ENCODE measurements at places on chromosomes 4 and X. TPM values are rescaled to one million over a fixed set of nuclear protein-coding genes. Genes with fewer than 3 reads are reported as not detected.

DNA sequence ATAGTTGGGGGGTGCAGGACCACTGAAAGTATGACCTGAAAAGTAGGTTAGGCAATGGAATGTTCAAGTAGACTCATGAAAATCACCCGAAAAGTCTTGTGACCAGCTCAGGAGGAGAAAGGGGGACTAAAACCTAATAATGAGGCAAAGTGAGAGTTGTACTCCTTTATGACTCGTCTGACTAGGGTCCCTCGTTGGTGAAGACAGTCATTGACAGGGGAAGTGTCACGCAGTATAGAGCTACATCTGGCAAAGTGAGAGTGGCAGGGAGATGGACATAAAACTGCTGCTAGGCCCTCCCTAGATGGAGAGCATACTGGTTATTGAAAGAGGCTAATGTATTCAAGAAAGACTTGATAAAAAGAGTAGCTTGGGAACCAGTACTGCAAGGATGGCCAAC, 20.5 kb downstream of the OTUD6A start:
- DNase-seq = no peak
- no peaks in the 10 kb centered on the region for H3K36me3 ChIP-seq
- H3K4me3 ChIP-seq = no peak overlapping the region
- no peaks in the 10 kb centered on the region for H3K4me1 ChIP-seq

The CFP gene
- total RNA-seq = 0.90 TPM

GRCh38 chr4:165763640-165764039, 109.4 kb upstream of the TLL1 start:
- no peak overlapping the region for H3K27ac ChIP-seq
- no peaks in the 10 kb centered on the region for H3K27me3 ChIP-seq
- no peak for DNase-seq
- H3K36me3 ChIP-seq = no peaks in the 10 kb centered on the region

- H3K36me3 ChIP-seq = no peaks in the 10 kb centered on the region
- H3K4me3 ChIP-seq = no peak overlapping the region
- no peaks in the 10 kb centered on the region for H3K27me3 ChIP-seq
- no peaks in the 10 kb centered on the region for H3K4me1 ChIP-seq
Observed at GRCh38 chr4:93764639-93765246, 63.8 kb upstream of the ATOH1 start.

GRCh38 chrX:110219920-110220319, 98.0 kb downstream of the AMMECR1 start:
- no peak for DNase-seq
- H3K4me1 ChIP-seq = peaks cover 12% of the 10 kb centered on the region
- H3K4me3 ChIP-seq = no peak overlapping the region
- H3K27ac ChIP-seq = no peak overlapping the region
- H3K27me3 ChIP-seq = no peaks in the 10 kb centered on the region

DNA sequence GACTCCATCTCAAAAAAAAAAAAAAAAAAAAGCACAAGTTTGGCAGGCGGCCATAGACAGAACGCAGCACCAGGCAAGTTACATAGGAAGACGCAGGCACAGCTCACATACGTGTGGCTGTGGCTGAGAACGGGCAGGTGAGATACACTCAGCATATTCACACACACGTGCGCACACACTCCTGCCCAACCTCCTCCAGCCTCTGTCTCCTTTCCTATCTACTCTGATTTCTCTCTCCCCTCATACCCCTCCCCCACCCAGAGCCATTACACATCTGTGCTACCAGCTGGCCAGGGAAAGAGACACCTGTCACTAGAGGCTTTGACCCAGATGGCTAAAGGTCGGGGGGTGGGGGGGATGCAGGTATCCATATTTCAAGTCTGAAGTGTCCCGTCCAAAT, 2.2 kb upstream of the SLC38A5 start:
- H3K36me3 ChIP-seq = peaks cover 18% of the 10 kb centered on the region
- H3K4me1 ChIP-seq = peaks cover 9% of the 10 kb centered on the region
- DNase-seq = no peak
- H3K27me3 ChIP-seq = no peaks in the 10 kb centered on the region
- H3K4me3 ChIP-seq = no peak overlapping the region

The AGTR2 gene
- not detected for total RNA-seq

The CABS1 gene
- not detected for total RNA-seq

GRCh38 chr4:78068481-78068880, 11.4 kb downstream of the FRAS1 start:
- H3K27ac ChIP-seq = no peak overlapping the region
- no peak overlapping the region for H3K4me3 ChIP-seq
- no peaks in the 10 kb centered on the region for H3K4me1 ChIP-seq
- H3K36me3 ChIP-seq = no peaks in the 10 kb centered on the region

DNA sequence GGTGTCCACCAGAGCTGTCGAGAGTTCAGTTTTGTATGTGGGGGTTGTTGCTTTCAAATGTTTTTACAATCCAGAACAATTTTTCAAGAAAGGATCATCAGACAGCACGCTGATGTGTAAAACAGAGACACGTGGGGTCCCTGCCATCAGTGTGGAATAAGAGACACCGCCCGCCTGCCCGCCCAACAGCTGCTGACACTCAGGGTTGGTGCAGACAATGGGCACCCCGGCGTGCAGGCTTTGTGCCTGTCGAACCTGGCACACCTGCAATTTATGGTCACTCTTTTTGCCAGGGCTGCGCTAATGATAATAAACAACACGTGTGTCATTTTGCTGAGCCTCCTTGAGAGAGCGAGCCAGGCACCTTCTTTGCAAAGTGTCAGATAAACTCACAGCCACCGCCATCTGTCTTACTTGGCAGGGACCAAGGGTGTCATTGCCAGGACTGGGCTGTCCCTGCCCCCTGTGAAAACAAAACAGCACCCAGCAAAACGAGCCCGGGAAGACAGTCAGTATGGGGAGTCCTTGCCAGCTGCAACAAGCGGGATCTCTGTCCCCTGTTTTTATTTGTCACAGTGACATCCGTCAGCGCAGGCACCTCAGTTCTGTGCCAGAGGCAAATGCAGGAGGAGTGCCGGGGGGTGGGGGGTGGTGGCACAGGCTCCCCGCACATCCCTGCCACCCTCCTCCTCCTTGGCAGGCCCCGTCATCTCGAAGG, 69.1 kb downstream of the PSAPL1 start:
- no peaks in the 10 kb centered on the region for H3K27me3 ChIP-seq
- no peaks in the 10 kb centered on the region for H3K4me1 ChIP-seq
- no peak overlapping the region for H3K27ac ChIP-seq
- no peaks in the 10 kb centered on the region for H3K36me3 ChIP-seq
- no peak overlapping the region for H3K4me3 ChIP-seq

DNA sequence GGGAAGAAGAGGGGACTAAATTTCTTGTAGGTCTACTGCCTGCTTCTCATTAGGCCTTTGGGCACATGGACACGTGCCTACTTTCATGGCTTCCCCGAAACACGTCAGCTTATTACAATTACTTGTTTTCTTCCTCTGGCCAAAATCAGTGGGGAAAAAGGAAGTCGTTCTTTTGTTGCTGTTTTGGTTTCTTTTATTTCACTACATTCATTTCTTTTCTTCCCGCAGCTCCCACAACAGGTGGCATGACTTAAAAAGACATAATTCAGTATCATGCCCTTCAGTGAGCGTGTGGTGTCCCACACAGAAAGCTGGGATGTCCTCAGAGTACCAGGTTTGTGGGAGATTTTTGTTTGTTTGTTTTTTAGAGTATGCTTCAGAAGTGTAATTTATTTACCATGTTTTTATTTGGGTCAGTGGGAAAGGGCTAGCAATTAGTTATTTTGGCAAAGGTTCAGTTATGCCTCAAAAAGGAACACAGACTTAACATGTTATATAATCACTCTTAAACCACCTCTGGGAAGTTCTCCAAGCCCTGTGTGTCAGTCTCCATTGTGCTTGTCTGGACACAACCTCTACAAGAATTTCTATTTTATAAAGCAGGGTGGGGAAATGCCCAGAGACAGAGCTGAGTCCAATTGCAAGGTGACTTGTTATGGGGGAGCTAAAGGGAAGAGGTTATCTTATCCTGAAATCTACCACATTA, 44.2 kb upstream of the SPRY1 start:
- peaks cover 8% of the 10 kb centered on the region for H3K4me1 ChIP-seq
- peaks cover 4% of the 10 kb centered on the region for H3K27me3 ChIP-seq
- H3K4me3 ChIP-seq = no peak overlapping the region
- no peak for DNase-seq
- H3K27ac ChIP-seq = no peak overlapping the region

GRCh38 chr4:6207602-6208001, 7.3 kb upstream of the JAKMIP1 start:
- H3K4me1 ChIP-seq = no peaks in the 10 kb centered on the region
- DNase-seq = no peak
- H3K27me3 ChIP-seq = peaks cover 13% of the 10 kb centered on the region

The RHOH gene
- 112 TPM for total RNA-seq

GRCh38 chr4:143026459-143027170, 158.1 kb upstream of the USP38 start:
- H3K36me3 ChIP-seq = no peaks in the 10 kb centered on the region
- no peak overlapping the region for H3K4me3 ChIP-seq
- H3K4me1 ChIP-seq = no peaks in the 10 kb centered on the region
- no peak for DNase-seq
- no peak overlapping the region for H3K27ac ChIP-seq

The CSAG3 gene
- not detected for total RNA-seq

- no peak overlapping the region for H3K27ac ChIP-seq
- no peaks in the 10 kb centered on the region for H3K36me3 ChIP-seq
- H3K27me3 ChIP-seq = peaks cover 10% of the 10 kb centered on the region
- no peak for DNase-seq
- H3K4me3 ChIP-seq = no peak overlapping the region
Observed at GRCh38 chr4:168852387-168852786, 157.7 kb downstream of the CBR4 start.

The RNF212 gene
- 3.3 TPM for total RNA-seq

The MAGEE2 gene
- total RNA-seq = not detected

The UCHL1 gene
- total RNA-seq = 7.5 TPM
